ENCODE measurements at places on chromosomes 2 and 18. TPM values are rescaled to one million over a fixed set of nuclear protein-coding genes. Genes with fewer than 3 reads are reported as not detected.

GRCh38 chr2:112173646-112174319 is 35.6 kb downstream of the FBLN7 start:
- no peak for DNase-seq

GRCh38 chr2:150120326-150120955 is 367.0 kb downstream of the RND3 start:
- no peak for DNase-seq

GRCh38 chr2:25304826-25305596 is 36.7 kb downstream of the DNMT3A start:
- DNase-seq: no peak

GRCh38 chr2:203756161-203756560 is 49.7 kb downstream of the CD28 start:
- DNase-seq: no peak

Gene TEKT4
- under 0.01 TPM for total RNA-seq

Gene DUSP2
- total RNA-seq: 4.5 TPM

DNA sequence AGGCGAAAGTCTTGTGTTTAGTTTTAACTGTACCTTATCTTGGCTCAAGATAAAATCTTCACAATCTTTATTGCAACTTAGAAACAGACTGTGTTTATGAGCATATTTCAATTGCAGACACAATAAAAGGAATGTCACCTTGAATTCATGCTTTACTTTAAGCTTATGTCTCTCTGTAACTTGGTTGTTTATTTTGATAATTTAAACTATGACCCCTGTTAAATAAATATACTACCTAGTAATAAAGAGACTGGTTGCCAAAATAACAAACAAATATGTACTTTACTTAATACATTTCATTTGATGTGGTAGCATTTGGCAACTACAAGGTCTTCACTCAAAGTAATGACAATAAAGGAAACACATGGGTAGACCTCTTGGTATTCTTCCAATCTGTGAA is 202.6 kb downstream of the KCNJ3 start:
- DNase-seq: no peak

DNA sequence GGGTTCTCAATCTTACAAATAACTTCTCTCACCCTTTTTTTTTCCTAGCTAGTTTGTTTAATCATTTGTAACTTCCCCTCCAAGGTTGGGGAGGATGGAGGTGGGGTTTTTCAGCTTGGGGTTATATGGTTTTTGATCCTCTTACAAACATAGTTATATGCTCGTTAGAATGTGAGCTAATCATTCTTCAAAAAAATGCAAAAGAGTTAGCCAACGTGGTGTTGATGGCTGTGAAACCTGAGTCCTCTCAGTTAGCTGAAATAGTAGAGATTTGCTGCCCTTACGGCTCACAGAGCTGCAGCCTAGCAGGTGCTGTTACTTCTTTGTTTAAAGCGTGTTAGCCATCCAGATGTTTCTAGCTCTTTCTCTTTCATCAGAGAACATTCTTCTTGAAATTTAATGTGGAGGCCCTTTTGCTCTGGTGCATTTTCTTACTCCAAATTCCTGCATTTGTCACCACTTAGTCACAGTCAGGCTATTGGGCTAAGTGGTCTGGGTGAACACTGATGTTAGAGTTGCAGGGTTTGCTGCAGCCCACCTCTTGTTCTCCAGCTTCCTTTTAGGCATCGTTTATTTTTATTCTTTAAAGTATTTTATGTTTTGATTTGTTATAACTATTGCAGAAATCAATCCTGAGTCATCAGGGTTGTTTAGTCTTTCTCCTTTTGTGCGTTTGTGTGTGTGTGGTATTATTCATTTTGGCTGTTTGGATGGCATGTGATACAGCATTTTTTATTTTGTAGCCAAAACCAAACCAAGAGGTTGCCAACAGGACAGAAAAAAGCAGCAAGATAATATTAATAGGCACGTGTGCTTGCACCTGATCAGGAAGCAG is 41.1 kb downstream of the LIMS1 start:
- DNase-seq: no peak

GRCh38 chr2:73851274-73851673 is 22.5 kb downstream of the STAMBP start:
- no peak for DNase-seq

Gene KCNK3
- 4.1 TPM for total RNA-seq

GRCh38 chr2:240324312-240325015 is 111.0 kb upstream of the GPC1 start:
- no peak for DNase-seq

DNA sequence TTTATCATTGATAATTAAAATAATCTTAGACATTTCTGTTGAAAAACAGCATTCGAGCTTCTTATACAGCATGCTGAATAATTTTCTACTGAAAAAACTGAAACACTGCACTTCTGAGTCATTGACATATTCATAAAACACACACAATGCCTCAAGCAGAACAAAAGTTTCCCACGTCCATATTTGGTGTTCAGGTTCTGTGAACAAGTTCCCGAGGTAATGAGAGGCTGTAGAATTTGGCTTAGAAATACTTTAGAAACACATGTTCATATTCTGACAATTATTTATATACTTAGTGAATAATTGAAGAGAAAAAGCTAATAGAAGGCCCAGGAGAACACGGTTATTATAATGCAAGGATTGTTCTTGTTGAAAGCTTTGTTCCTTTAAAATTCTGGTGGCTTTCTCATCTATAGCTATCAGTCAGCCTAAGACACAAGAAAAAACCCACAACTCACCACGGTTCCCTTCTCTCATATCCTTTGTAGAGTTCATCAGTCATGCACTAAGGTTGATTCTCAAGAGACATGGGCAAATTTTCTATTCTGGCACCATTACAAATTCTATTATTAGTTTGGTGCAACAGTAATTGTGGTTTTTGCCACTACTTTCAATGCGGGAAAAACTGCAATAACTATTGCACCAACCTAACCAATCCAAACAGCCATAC is 194.4 kb downstream of the TMX3 start:
- DNase-seq: no peak

DNA sequence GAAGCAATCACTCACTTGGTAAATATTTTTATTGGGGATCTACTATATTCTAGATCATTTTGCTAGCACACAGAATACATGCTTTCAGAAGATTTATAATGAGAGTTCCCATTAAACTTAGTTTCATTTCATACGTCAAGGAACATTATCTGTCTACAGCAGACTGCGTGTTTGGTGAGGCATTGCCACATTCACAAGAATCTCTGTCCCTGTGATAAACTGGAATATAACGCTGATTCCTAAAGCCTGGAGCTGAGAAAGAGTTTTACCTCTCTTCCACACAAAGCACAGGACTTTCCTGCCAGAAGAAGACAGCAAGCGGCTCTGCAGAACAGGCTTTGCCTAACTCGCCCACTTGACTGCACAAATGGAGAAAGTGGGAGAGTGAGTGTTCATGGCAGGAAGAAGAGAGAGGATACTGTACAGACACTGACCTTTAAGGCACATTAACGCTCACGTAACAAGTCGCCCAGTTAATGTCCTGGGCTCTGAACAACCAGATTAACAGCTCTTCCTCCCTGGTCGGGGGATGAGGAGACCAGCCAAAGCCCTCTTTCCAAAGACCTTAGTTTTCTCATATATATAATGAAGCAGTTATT is 356.2 kb downstream of the GPD2 start:
- no peak for DNase-seq

DNA sequence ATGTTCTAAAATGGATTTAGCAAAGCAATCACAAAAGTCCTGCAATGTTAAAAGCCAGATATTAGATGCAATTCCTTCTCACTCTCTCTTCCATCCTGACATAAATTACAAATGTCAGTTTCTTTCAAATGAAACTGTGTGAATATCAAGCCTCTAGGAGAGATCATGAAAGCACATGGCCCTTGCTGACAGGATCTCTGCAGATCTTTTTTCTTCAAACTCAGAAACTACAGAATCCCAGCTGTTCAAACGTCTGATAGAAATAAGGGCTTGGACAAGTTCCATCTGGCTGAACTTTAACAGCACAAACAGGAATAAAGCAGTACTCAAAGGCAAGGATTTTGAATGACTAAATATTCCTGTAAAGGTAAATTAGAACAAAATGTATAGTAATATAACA is 47.6 kb downstream of the PDE1A start:
- no peak for DNase-seq

DNA sequence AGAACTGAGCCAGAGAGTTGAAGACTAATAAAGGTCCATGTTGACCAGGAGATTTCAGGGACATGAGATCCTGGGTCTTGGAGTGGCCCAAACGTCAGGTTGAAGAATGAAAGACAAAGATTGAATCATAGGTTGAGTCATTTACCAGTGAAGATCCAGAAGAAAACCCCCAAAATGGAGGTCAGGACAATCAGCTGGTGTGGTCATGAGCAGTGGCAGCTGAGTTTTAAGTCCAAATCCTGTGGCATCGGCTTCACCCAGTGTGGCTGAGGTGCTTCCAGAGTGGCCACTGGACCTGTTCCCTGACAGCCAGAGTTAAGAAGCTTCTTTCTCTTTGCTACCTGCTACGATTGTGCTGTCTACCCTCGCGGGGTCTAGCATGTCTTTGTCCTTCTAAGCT is 234.0 kb downstream of the BCL2 start:
- no peak for DNase-seq

- DNase-seq: no peak
These were observed 39.7 kb downstream of the PDIA6 start for GRCh38 chr2:10772868-10773215.

Gene ASAP2
- total RNA-seq: 32.2 TPM

DNA sequence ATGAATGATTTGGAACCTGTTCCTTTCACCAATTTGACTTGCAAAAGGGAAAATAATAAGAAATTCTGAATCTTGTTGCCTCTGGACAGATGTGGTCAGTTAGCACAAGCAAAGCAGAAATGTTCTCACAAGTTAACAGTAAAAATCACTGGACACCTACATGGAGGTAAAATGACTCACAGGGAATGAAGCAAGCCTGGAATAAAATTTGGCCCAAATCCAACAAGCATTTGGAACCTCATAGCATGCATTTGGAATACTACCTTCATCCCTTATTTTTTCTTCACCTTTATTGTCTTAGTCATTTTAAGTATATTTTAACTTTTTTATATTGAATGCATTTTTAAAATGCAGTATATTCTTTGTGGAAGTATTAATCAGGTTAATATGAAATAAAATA is 602.9 kb downstream of the ARHGAP15 start:
- DNase-seq: no peak

Gene TMEM163
- 16.3 TPM for total RNA-seq

Gene SLC20A1
- 21.6 TPM for total RNA-seq

Gene NCKAP5
- total RNA-seq: 9.0 TPM

- DNase-seq: no peak
These were observed 32.8 kb upstream of the CELF4 start for GRCh38 chr18:37598396-37598795.

Measured in frontal cortex (tissue), 4 donors.